Stimulated activated naive CD4-positive, alpha-beta T cell (primary cell): ENCODE measurements at places on chromosomes 6 and 20.
A peak's percentile ranks its signal among the peaks of the same experiment; 100 is the strongest.

DNA sequence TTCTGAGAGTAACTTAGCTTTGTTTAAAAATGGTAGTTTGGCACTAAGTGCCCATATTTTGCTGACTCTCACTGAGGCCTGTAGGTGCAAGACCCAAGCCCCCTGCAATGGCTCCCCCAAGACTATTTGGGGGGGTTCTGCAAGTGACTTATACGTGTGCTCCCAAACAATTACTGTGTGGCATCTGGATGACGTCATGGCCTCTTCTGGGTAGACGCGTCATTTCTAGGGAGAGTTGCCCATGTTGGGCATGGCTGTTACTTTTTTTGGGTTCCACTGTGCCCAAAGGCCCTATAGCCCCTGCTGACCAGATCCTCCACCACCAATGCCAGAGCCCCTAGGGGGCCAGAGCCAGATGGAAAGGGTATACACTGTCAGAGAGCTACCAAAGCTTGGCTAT lies 110.3 kb upstream of the MYLIP start:
- no peak for DNase-seq

- no peak for DNase-seq
Observed at GRCh38 chr6:89475634-89476033, 42.7 kb downstream of the ANKRD6 start.

- peak; percentile 16 for DNase-seq
Observed at GRCh38 chr6:158958504-158959386, 41.3 kb downstream of the RSPH3 start.

GRCh38 chr6:98633886-98634285 lies 200.5 kb upstream of the POU3F2 start:
- DNase-seq = no peak

DNA sequence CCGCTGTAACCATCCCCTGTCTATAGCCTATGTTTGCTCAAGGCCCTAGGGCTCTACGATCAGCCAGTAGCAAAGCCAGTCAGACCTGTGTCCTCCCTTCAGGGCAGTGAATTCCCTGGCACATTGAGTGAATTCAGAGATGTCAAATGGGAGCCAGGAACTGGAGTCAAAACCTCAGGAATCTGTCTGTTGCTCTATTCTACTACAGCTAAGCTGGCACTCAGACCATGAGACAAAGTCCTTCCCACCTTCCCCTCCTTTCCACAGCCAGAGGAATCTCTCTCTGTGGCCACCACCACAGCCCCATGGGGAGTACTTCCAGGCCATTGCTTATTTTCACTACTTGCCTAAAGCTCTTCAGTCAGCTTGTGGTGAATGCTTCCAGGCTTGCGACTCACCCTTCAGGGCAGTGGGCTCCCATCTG lies 82.0 kb downstream of the PKIB start:
- DNase-seq = no peak

GRCh38 chr6:44542401-44543116 lies 155.1 kb downstream of the CDC5L start:
- DNase-seq = no peak

DNA sequence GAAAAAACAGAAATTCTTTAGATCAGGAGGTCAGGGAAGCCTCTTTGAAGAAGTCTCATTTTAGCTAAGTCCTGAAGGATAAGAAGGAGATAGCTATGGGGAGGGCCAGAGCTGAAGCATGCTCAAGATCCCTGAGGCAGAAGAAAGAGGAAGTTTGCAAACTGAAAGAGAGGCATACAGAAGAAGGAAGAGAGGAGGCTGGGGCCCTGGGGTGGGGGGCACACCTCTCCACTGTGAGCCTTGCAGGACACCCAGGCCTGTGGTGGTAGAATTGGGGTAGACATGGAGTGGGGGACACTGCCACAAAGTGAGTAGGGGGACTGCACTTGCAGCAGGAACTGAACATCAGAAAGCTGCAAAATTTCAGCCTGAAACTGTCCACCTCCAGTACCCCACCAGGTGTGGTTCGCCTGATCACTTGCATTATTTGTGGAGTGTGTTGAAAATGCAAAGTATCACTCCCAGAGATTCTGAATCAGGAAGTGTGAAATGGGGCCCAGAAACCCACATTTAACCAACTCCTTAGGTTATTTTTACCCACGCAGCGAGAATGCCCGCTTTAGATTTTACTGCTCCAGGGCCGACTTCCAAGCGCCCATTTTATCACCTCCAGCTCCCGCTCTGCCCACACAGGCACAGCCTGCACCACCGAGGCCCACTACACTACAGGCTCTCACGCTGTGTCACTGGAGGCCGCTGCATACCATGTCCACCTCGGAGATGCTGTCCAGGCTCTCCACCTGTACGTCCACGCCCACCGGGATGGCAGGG lies 44.0 kb downstream of the GABRR2 start:
- DNase-seq = no peak

DNA sequence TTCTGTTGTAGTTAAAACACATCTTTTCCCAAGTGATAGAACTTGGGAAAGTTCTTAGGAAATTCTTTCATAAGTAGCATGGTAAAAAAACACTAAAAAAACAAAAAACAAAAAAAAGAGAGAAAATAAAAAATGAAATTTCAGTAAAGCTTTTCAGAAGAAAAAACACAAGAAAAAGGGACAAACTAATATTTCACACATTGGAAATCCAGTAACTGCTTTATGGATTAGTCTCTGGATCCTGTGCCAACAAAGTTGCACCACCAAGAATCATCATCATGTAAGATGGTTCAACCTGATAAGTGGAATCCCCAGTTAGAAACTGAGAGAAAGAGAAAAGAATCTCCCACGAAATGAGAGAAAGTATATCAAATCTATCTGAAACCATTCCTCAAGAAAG lies 144.2 kb downstream of the GMDS start:
- no peak for DNase-seq

DNA sequence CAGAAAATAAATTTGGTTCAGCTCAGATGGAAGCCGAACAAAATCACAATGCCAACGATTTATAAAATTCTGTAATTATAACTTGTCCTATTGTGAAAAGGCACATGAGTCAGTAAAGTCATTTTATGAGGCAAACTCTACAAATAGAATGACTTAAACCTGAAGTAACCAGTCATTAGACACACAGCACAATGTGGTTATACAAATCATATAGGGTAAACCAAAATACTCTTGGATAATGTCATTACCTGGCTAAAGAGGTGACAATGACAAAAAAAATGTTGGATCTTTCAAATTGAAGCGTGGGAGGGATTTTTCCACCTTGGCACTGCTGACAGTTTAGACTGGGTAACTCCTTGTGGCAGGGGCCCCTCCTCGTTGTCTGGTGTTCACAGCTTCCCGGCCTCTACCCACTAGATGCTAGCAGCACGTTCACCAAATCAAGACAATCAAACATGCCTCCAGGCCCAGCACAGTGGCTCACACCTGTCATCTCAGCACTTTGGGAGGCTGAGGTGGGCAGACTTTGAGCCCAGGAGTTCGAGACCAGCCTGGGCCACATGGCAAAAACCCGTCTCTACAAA lies 5.0 kb downstream of the ANKRD60 start:
- DNase-seq = no peak

GRCh38 chr6:37865504-37865903 lies 46.0 kb downstream of the ZFAND3 start:
- no peak for DNase-seq

DNA sequence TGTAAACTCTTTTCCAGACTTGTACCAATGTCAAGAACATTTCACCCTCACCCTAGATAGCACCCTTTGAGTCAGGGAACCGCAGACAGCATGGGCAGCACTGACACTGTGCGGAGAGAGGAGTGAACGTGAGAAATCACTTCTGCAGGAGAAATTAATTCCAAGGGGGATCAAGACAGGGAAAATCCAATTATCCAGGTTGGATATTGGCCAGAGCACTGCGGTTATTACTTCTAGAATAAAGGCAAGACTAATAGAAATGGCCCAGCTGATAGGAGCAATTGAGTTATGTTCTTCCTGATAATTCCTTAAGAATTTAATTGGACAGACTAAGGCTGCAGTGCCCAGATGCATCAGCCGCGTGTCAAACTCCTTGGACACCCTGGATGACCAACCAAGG lies 179.6 kb downstream of the SMOC2 start:
- no peak for DNase-seq

- DNase-seq = no peak
Observed at GRCh38 chr6:15474196-15474595, 188.6 kb downstream of the DTNBP1 start.

- no peak for DNase-seq
Observed at GRCh38 chr6:137493218-137494038, 766 bp downstream of the OLIG3 start.

DNA sequence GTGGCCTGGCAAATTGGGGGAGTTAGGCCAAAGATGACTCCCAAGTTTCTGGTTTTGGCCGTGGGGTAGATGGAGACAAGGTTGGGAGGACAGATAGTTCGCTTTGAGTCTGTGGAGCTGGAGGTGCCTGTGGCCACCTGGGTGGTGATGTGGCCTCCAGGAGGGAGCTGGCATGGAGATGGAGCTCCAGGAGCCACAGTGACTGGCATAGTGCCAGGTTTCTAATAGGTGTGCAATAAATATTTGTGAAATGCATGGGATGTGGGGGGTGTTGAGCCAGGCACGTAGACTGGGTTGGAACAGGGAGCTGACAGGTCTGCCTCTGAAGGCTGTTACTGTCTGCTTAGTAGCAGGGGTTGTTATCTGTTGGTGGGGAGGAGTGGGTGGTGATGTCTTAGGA lies 102.7 kb downstream of the PAX1 start:
- DNase-seq = no peak

DNA sequence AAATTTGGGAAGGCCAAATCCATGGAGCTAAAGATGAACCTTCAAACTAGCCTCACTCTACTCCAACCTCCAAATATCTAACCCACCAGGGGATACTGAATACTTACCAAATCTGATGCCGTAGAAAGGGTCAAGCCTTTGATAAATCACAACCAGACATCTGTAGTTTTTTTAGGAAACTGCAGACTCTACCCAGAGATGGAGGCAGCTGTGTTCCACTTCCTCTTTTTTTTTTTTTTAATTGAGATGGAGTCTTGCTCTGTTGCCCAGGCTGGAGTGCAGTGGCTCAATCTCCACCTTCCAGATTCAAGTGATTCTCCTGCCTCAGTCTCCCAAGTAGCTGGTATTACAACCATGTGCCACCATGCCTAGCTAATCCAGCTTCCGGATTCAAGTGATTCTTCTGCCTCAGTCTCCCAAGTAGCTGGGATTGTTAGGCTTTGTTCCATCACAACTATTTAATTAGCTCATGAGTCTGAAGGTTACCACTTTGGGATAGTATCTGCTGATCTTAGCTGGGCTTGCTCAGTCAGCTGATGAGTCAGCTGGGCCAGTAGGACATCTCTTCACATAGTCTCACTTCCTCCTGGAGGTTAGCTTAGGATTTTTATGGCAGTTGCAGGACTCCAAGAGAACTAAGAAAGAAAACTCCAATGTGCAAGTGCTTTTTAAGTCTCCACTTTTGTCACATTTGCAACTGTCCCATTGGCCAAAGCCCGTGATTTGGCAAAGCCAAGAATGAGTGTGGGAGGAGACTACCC lies 13.3 kb downstream of the FRK start:
- DNase-seq = no peak

GRCh38 chr6:24313251-24314141 lies 44.4 kb downstream of the DCDC2 start:
- no peak for DNase-seq

- no peak for DNase-seq
Observed at GRCh38 chr6:89843070-89843469, 13.4 kb downstream of the CASP8AP2 start.

DNA sequence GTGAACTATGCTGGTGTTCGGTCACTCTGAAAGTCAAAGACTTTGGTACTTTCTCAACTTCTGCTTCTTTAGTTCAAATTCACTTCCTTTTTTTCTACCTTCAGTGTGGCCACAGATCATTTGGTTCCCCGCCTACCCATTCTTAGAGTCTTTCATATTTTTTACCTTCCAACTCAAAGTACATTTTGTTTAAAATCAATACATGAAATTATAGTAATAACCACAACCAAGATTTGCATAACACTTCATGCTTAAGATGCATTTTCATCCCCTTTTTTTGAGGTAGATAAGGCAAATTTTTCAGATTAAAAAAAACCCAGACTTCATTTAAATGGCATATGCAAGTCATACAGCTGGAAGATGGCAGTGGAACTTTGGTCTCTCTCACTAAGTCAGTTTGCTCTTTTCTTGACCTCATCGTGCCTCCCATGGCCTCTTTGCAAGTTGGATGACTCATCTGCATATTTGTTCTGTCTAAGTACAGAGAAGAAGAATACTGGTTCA lies 11.9 kb upstream of the CNR1 start:
- no peak for DNase-seq

GRCh38 chr6:54878718-54879117 lies 32.1 kb downstream of the FAM83B start:
- no peak for DNase-seq

DNA sequence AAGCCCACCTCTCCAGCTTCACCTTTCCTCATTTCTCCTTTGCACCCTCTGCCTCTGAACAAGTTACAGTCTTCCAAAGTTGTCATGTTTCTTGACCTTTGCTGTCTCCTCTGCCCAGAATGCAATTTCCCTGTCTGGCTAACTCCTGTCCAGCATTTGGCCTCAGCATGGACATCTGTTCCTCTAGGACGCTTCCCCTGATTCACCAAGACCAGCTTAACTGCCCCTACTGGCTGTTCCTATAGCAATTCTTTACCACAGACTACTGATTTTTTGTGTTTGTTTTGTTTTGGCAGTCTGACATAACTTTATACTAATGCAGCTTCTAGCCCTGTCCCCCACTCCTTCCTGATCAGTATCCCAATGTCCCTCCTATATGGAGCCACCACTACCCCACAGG lies 13.4 kb downstream of the GNL1 start:
- no peak for DNase-seq

- no peak for DNase-seq
Observed at GRCh38 chr6:99219788-99220187, 129.7 kb downstream of the FAXC start.
